Lung (tissue), 17 donors: ENCODE measurements at places on chromosomes 1 and 21. TPM values are rescaled to one million over a fixed set of nuclear protein-coding genes. Genes with fewer than 3 reads are reported as not detected.

Gene OR2T11
- not detected for total RNA-seq

Gene RIPPLY3
- 0.18 TPM for total RNA-seq

- H3K27ac ChIP-seq, result no peak overlapping the region
- H3K36me3 ChIP-seq, result no peaks in the 10 kb centered on the region
Measured at GRCh38 chr1:50278961-50279360, 144.3 kb downstream of the DMRTA2 start.

GRCh38 chr1:67307251-67308060, at the start of gene IL12RB2:
Gene IL12RB2, plus strand, starts transcription at chr1:67307873. Its CDS starts 12,496 bp downstream, at chr1:67320369.
- no peaks in the 10 kb centered on the region for H3K36me3 ChIP-seq
- H3K4me1 ChIP-seq, result peaks cover 1% of the 10 kb centered on the region
- DNase-seq, result peak; percentile 32

DNA sequence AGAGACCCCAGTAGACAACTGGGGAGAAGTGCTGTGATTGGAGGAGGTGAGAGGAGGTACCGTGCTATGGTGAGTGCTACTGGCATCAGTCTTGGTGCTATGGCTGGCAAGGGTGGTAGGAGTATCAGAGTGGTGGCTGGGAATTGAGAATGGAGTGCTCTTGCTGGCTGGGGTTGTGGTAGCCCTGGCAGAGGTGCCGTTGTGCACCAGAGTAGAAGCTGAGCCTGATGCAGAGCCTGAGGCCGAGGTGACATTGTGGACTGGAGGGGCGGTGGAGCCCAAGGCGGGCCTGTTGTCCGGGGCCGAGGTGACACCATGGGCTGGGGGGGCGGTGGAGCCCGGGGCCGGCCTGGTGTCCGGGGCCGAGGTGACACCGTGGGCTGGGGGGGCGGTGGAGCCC, 14.6 kb downstream of the TRIM46 start:
- H3K4me1 ChIP-seq, result peaks cover 9% of the 10 kb centered on the region
- no peak overlapping the region for H3K4me3 ChIP-seq
- H3K36me3 ChIP-seq, result no peaks in the 10 kb centered on the region
- H3K27ac ChIP-seq, result no peak overlapping the region
- no peaks in the 10 kb centered on the region for H3K27me3 ChIP-seq
- DNase-seq, result no peak

Gene TSHB
- total RNA-seq, result not detected

GRCh38 chr21:34197561-34197960, 124.2 kb downstream of the MRPS6 start:
- DNase-seq, result no peak
- H3K27me3 ChIP-seq, result no peaks in the 10 kb centered on the region
- no peaks in the 10 kb centered on the region for H3K36me3 ChIP-seq
- peaks cover 2% of the 10 kb centered on the region for H3K4me1 ChIP-seq
- H3K27ac ChIP-seq, result no peak overlapping the region
- H3K4me3 ChIP-seq, result no peak overlapping the region

- no peak for DNase-seq
- peaks cover 17% of the 10 kb centered on the region for H3K4me1 ChIP-seq
- H3K27me3 ChIP-seq, result no peaks in the 10 kb centered on the region
- H3K27ac ChIP-seq, result no peak overlapping the region
- H3K4me3 ChIP-seq, result no peak overlapping the region
Measured at GRCh38 chr1:53325326-53326087, 2.4 kb downstream of the LRP8 start.

GRCh38 chr1:85230305-85230977, 29.0 kb downstream of the C1orf52 start:
- no peaks in the 10 kb centered on the region for H3K4me1 ChIP-seq
- H3K4me3 ChIP-seq, result no peak overlapping the region
- H3K27me3 ChIP-seq, result no peaks in the 10 kb centered on the region
- H3K27ac ChIP-seq, result no peak overlapping the region
- DNase-seq, result no peak
